Esophagus muscularis mucosa (tissue), 4 donors: ENCODE measurements at places on chromosomes 16 and 17. TPM values are rescaled to one million over a fixed set of nuclear protein-coding genes. Genes with fewer than 3 reads are reported as not detected.
A peak's percentile ranks its signal among the peaks of the same experiment; 100 is the strongest.

DNA sequence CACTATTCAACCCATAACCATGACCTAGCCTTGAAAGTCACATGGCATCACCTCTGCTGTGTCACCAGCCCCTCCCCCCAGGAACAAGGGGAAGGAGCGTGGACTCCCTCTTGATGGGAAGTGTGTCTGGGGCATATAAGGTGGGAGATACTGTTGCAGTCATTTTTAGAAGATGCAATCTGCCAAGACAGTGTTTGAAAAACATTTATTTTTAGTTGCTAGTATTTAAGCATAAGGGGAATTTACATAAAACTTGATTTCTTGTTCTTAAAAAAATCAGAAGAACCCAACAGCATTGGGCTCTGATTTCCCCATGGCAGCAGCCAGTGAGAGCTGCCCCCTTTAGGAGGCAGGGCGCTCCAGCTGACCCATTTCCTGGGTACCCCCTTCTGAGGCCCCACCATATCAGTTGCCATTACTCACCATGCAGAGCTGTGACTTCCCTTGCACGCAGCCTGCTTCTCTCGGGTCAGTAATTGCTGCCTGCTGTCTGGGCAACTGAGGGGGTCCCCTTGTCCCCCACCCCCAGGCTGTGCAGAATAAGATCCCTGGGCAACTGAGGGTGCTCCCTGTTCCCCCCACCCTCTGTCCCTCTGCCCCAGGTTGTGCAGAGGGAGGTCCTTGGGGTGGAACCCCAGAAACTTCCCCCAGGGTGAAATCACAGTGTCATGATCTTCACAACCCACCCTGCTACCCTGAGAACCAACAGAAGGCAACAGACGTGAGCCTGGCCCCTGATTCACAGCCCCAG is 11.8 kb upstream of the CDC42EP4 start:
- H3K4me1 ChIP-seq, result peaks cover 10% of the 10 kb centered on the region
- no peaks in the 10 kb centered on the region for H3K27me3 ChIP-seq

- peaks cover 15% of the 10 kb centered on the region for H3K36me3 ChIP-seq
- DNase-seq, result no peak
- peaks cover 10% of the 10 kb centered on the region for H3K4me1 ChIP-seq
- no peaks in the 10 kb centered on the region for H3K27me3 ChIP-seq
- no peak overlapping the region for H3K27ac ChIP-seq
- H3K4me3 ChIP-seq, result no peak overlapping the region
These were observed 61.1 kb downstream of the SIAH1 start for GRCh38 chr16:48323783-48324775.

DNA sequence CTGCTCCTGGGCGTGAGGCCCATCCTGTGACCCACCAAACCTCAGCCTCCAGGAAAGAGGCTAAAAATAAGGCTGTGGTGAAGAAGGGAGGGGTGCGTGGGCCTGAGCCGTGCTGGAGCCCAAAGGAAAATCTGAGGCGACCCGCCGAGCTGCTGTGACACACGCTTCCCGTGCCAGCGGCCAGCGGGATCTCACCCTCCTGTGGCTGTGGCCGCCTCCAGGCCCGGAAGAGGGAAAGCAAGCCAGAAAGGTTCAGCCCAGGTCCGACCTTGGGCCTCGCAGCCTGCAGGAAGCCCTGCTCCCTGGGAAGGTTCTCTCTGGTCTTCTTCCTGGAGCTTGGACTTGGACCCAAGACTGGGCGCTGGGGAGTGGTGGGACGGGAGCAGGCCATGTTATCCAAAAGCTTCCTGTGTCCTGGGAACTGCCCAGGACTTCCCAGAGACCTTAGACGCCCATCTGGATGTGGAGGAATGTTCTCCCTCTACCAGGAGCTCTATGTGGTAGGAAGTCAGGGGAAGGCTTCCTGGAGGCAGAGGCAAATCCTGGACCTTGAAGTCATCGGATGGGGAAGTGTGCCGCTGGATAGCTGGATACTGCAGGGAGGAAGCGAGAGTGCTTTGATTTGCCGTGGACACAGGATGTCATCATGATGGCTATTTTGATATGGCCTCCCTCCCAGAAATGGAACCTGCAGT is 11.4 kb downstream of the SPNS2 start:
- no peak overlapping the region for H3K4me3 ChIP-seq
- peak overlapping the region; percentile 35 for H3K27ac ChIP-seq
- H3K4me1 ChIP-seq, result peaks cover 59% of the 10 kb centered on the region
- no peaks in the 10 kb centered on the region for H3K36me3 ChIP-seq
- DNase-seq, result no peak

GRCh38 chr16:87854053-87854906 is 15.0 kb downstream of the SLC7A5 start:
- H3K4me1 ChIP-seq, result peaks cover 79% of the 10 kb centered on the region
- no peaks in the 10 kb centered on the region for H3K36me3 ChIP-seq
- H3K27me3 ChIP-seq, result no peaks in the 10 kb centered on the region
- peak overlapping the region; percentile 82 for H3K27ac ChIP-seq

- H3K4me1 ChIP-seq, result peaks cover 47% of the 10 kb centered on the region
- no peak overlapping the region for H3K4me3 ChIP-seq
- H3K27me3 ChIP-seq, result no peaks in the 10 kb centered on the region
- DNase-seq, result no peak
- H3K36me3 ChIP-seq, result no peaks in the 10 kb centered on the region
These were observed 253.9 kb upstream of the CACNG5 start for GRCh38 chr17:66580956-66581391.

- no peaks in the 10 kb centered on the region for H3K36me3 ChIP-seq
- no peak overlapping the region for H3K4me3 ChIP-seq
- H3K4me1 ChIP-seq, result no peaks in the 10 kb centered on the region
- DNase-seq, result no peak
- H3K27ac ChIP-seq, result no peak overlapping the region
These were observed 268.7 kb upstream of the ASIC2 start for GRCh38 chr17:33561569-33562334.

- peaks cover 54% of the 10 kb centered on the region for H3K4me1 ChIP-seq
- DNase-seq, result no peak
- no peaks in the 10 kb centered on the region for H3K36me3 ChIP-seq
- no peak overlapping the region for H3K4me3 ChIP-seq
- no peak overlapping the region for H3K27ac ChIP-seq
These were observed 7.7 kb upstream of the ACTG1 start for GRCh38 chr17:81520021-81520901.

DNA sequence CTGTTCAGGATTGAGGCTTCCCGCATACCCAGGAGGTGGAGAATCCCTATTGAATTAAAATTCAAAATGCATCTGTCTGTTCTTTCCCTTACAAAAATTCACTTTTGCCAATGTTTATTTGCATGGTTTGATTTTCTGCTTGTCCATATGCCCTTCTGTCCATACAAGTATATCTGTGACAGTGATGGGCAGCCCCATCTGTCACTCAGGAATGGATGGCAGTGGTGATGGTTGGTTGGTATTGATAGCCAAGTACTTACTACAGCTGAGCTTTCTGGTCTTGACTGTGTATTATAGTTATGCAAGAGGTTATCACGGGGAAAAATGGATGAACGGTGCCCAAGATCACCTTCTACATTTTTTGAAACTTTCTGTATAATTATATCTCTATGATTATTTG is 171.0 kb downstream of the RBFOX1 start:
- DNase-seq, result no peak
- H3K27ac ChIP-seq, result no peak overlapping the region
- no peaks in the 10 kb centered on the region for H3K36me3 ChIP-seq
- no peak overlapping the region for H3K4me3 ChIP-seq

DNA sequence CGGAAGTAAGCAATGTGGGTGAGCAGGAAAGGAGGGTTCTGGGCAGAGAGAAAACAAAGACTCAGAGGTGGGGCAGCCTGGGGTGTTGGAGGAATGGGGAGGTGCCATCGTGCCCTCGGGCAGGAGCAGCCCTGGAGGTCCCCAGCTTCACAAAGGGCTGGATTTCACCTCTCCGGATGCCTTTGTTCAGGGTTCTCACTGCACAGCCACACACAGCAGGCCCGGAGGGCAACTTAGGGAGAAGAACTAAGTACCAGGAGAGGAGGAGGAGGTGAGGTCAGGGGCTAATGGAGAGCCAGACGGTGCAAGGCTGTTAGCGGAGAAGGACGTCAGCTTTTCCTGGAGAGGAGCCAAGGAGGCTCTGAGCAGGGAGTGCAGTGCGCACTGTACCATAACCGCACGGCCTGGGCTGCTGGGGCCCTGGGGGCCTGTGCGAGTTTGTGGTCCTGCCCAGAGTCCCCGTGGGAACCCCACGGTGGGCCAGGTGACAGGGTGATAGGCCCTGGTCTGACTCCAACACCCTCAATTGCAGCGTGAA is 9.3 kb downstream of the ARRB2 start:
- H3K36me3 ChIP-seq, result peaks cover 33% of the 10 kb centered on the region
- H3K4me3 ChIP-seq, result no peak overlapping the region
- H3K4me1 ChIP-seq, result no peaks in the 10 kb centered on the region
- H3K27me3 ChIP-seq, result no peaks in the 10 kb centered on the region
- H3K27ac ChIP-seq, result no peak overlapping the region

DNA sequence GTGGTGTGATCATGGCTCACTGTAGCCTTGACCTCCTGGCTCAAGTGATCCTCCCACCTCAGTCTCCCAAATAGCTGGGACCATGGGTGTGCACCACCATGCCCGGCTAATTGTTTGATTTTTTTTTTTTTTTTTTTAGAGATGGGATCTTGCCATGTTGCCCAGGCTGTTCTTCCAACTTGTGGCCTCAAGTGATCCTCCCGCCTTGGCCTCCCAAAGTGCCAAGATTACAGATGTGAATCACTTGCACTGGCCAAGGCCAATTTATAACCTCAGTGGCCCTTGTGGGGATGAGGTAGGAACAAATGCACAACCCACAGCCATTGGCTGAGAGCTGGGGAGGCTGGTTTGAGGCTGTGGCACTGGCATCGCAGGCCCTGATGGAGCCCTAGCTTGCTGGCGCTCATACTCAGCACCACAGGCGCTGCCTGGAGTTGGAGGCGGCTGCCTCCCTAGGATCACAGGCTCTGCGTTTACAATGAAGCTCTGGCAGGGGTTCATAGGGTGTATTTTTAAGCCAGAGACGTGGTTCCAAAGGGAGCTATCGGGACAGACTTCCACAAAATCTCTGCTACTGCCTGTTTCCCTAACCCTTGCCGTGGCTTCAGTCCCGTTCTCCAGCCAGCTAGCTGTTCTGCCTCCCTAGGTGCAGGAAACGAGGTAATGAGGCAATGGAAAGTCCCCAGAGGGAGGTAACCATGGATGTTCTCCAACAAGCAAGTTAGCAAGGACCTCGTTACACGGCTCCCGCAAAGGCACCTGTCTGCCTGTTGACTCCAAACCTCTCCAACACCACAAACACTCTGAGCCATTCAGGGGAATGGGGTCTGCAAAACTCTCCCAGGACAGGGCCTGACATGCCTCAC is 2.9 kb downstream of the ABCA3 start:
- H3K4me1 ChIP-seq, result peaks cover 29% of the 10 kb centered on the region
- no peaks in the 10 kb centered on the region for H3K27me3 ChIP-seq
- no peak overlapping the region for H3K4me3 ChIP-seq

- H3K4me3 ChIP-seq, result peak overlapping the region; percentile 18
- peak overlapping the region; percentile 20 for H3K27ac ChIP-seq
- no peak for DNase-seq
- H3K4me1 ChIP-seq, result peaks cover 56% of the 10 kb centered on the region
These were observed 4.1 kb downstream of the ADGRG1 start for GRCh38 chr16:57632568-57632967.

DNA sequence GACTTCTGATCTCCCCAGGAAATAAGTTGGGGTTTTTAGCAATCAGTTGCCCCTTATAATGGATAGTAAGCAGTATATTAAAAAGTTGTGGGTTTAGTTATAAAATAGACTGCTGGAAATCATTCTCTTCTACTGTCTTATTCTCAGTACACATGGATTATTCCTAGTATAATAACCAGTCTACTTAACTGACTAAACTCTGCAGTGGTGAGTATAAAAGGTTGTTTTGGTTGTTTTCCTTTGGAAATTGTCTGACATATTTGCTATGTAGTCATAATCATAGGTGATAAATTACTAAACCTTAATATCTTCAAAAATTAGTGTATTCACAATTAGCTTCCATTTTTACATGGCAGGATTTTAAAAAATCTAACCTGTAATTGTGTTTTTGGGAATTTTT is 31.4 kb downstream of the CTCF start:
- peaks cover 14% of the 10 kb centered on the region for H3K4me1 ChIP-seq
- no peak for DNase-seq
- no peak overlapping the region for H3K27ac ChIP-seq
- H3K36me3 ChIP-seq, result no peaks in the 10 kb centered on the region
- no peaks in the 10 kb centered on the region for H3K27me3 ChIP-seq

- no peaks in the 10 kb centered on the region for H3K27me3 ChIP-seq
- H3K4me1 ChIP-seq, result peaks cover 64% of the 10 kb centered on the region
- no peak for DNase-seq
- peaks cover 33% of the 10 kb centered on the region for H3K36me3 ChIP-seq
- peak overlapping the region; percentile 88 for H3K27ac ChIP-seq
These were observed 709 bp downstream of the RAB34 start for GRCh38 chr17:28716740-28717577.

- H3K36me3 ChIP-seq, result no peaks in the 10 kb centered on the region
- H3K4me1 ChIP-seq, result peaks cover 48% of the 10 kb centered on the region
- peaks cover 8% of the 10 kb centered on the region for H3K27me3 ChIP-seq
- H3K27ac ChIP-seq, result peak overlapping the region; percentile 57
These were observed 1.2 kb upstream of the C1QL1 start for GRCh38 chr17:44969144-44969780.

- no peak for DNase-seq
- peaks cover 37% of the 10 kb centered on the region for H3K4me1 ChIP-seq
- H3K27ac ChIP-seq, result peak overlapping the region; percentile 74
- no peaks in the 10 kb centered on the region for H3K36me3 ChIP-seq
These were observed 690 bp upstream of the CDC27 start for GRCh38 chr17:47189732-47190237.

DNA sequence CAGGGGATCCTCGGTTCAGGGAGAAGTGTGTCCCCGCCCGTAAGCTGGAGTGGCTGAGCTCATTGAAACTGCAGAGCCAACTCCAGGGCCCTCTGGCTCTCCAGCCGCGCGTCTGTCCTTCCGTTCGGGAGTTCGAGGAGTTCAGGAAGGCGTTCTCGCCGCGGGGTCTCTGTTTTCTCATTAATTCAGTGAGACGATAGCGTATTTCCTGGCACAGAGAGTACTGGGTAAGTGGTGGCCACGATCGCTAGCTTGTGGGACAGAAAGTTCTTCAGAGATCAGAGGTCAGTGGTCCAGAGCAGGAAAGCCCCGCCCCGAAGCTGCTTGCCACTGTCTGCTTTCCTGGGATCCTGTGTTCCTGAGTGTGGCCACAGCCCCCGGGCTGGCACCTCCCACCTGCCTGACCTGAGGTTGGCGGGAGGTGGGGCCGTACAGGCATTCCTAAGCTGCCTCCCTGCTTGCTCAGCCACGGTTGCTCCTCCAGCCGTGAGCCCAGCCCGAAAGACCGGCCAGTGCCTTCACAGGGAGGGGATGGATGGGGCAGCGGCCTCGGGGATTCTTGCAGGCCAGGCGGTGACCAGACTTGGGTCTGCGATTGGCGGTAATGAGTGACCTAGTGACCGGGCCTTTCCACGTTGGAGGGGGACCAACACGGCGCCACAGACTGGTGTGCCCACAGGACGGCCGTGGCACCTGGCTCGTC is 8.9 kb downstream of the BAIAP2 start:
- peak overlapping the region; percentile 76 for H3K27ac ChIP-seq
- H3K27me3 ChIP-seq, result no peaks in the 10 kb centered on the region
- DNase-seq, result no peak
- no peaks in the 10 kb centered on the region for H3K36me3 ChIP-seq
- H3K4me3 ChIP-seq, result peak overlapping the region; percentile 39

The CCL4L2 gene
- total RNA-seq, result not detected

The SEPTIN1 gene
- 0.91 TPM for total RNA-seq

The RRN3 gene
- total RNA-seq, result 19.5 TPM

The TK1 gene
- total RNA-seq, result 9.9 TPM

The CEMP1 gene
- not detected for total RNA-seq

The PNMT gene
- 10.4 TPM for total RNA-seq

The USH1G gene
- total RNA-seq, result not detected
